T follicular helper cell (primary cell): ENCODE measurements at places on chromosomes 11 and 22.

GRCh38 chr22:36405671-36406538 lies 18.1 kb upstream of the MYH9 start:
- DNase-seq: no peak

DNA sequence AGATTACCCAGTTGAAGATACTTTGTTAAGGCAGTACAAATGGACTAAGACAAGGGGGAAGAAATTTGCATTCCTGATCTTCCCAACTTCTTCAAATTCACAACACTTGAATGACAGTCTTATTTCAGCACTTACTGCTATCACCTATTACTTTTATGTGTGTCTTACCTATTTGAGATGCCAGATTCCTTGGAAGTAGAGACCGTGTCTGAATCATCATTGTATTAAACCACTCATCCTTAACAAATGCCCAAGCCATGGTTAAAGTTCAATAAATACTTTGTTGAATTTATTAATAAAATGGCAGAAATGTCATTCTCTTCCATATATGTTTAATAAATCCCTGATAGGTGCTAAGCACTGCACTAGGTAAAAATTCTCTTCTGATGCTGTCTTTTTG lies 18.3 kb downstream of the SC5D start:
- DNase-seq: no peak

DNA sequence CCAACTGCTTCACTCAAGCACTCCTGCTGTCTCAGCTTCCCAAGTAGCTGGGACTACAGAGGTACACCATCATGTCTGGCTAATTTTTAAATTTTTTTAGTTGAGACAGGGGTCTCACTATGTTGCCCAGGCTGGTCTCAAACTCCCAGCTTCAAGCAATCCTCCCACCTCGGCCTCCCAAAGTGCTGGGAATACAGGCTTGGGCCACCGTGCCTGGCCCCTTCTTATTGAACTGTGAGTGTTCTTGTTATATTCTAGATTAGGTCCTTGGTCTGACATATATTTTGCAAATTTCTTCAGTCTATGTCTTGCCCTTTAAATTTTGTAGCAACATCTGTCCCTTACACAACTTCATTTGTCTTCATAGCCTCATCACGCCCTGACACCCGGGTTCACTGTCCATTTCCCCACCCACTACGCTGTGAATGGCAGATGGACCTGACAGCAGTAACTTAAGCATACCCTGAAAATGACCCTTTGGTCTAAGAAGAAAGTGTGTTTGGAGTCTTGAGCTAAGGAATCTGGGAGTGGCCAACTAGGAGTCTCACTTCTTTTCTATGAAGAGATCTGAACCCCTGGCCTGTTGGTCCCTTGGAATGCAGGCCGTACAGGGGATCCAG lies 4.2 kb upstream of the FAM118A start:
- no peak for DNase-seq

- DNase-seq: no peak
Measured at GRCh38 chr11:83502041-83502440, 215.9 kb upstream of the CCDC90B start.

DNA sequence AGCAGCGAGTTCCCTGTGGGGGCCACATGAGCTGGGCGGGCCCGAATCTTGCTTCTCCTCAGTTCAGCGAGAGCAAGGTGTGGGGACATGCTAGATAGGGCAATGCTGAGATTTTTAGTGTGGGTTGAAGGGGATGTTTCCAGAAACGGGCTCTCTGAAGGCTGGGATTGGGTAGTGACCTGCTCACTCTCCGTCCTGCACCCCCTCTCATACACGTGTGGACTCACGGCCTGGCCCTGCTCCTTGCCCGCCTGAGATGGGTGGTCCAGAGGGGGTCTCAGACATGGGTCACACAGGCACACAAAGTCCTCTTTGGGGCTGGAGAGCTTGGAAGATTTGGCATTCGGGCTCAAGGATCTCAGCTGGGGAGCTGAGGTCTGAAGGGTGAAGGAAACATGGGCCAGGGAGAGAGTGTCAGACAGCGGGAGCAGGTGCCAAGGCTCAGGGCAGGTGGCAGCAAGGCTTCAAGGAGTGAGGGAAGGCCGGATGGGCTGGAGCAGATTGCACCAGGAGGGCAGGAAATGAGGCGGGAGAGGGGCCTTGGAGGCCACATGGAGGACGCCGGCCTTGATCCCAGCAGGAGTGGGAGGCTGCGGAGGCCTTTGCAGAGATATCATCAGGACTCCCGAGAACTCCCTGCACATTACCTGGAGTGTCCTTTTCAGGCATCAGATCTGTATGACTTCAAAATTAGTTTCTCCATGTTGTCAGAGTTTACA lies 74.1 kb downstream of the PARVB start:
- no peak for DNase-seq

DNA sequence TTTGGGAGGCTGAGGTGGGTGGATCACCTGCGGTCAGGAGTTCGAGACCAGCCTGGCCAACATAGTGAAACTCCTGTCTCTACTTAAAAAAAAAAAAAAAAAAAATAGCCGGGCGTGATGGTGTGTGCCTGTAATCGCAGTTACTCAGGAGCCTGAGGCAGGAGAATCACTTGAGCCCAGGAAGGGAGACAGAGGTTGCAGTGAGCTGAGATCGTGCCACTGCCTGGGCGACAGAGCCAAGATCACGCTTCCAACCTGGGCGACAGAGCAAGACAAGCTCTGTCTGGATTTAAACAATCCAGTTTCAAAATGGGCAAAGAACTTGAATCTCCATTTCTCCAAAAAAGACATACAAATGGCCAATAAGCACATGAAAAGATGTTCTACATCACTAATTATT lies 12.5 kb downstream of the LMO2 start:
- no peak for DNase-seq

- no peak for DNase-seq
Measured at GRCh38 chr11:12239804-12240371, 129.5 kb downstream of the MICAL2 start.

GRCh38 chr11:78662811-78663210 lies 88.1 kb upstream of the NARS2 start:
- DNase-seq: no peak

- DNase-seq: no peak
Measured at GRCh38 chr22:43226377-43227238, 39.7 kb upstream of the TTLL12 start.

DNA sequence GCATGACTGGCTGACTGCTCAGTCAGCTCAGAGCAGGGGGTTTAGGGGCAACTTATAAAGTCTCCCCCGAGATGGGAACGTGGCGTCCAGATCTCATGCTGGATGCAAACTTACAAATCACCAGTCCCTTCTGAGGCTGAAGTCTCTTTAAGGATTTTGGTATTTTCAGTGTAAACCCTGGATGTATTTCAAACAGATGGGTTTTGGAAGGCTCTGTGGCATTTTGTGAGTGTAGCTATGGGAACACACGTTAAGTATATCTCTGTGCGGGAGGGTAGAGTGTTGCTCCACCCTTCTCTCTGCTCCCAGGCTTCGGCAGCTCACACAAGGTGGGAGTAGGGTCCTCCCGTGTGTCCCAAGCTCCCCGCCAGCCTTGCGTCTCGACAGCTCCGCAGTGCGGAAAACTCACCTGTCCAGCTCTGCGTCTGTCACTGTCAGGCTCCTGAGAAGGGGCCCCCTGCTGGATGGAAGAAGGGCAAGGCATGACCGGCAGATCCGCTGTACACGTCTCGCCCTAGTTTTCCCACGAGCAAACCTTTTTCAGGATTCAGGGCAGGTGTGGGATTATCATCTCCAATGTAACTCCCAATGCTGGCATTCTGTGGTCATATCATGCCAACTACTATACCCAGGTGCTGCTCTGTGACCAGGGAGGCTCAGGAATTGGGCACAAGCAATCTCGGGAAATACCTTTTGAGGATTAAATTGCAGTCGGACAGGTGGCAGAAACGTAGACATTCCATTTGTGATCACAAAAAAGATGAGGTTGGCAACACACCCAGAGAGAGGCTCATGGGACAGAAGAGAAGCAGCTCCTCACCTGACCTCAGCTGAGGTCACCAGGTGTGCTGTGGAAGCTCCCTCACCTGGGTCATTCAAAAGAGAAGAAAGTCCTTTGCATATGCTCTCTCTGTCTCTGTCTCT lies 313.9 kb upstream of the B3GAT1 start:
- DNase-seq: no peak

DNA sequence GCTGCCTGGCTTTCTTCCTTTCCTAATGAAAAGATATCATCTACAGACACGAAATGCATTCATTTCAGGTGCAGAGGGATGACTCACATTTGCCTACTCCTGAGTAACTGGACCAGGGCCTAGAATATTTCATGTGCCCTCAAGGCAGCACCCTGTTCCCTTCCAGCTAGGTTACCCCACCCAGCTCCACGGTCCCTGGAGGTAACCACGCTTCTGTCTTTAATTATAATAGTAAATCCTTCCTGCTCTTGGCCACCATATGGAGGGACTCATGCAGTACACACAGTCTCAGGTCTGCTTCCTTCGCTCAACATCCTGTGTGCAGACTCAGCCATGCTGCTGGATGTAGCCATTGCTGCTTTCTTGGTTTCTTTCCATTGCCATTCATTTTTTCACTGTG lies 22.3 kb downstream of the DHCR7 start:
- DNase-seq: no peak

DNA sequence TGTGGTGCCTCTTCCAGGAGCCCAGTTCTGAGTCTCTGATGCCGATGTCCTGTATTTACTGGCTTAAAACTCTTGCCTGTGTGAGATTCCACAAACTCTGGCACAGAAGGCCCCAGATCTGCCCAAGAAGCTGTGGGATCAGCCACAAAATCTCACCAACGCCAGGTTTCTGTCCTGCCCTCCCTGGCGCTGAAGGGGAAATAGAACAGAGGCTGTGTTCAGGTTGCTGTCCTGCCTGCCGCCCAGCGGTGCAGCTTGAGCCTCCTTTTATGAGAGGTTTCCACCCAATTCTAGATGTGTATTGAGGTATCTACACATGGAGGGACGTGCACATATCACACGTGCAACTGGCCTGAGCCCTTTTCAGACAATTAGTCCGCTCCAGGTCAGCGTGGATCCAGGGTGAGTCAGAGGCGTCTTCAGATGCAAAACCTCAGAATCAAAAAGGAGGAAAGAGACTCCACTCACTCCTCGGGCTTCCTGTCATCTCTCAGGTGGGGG lies 2.2 kb downstream of the TMEM80 start:
- no peak for DNase-seq

GRCh38 chr11:121489823-121490222 lies 37.1 kb upstream of the SORL1-AS1 start:
- no peak for DNase-seq

- DNase-seq: no peak
Measured at GRCh38 chr11:46302866-46303265, 25.4 kb downstream of the CREB3L1 start.
